ENCODE measurements at places on chromosomes 16 and 17. TPM values are rescaled to one million over a fixed set of nuclear protein-coding genes. Genes with fewer than 3 reads are reported as not detected.

CEP112 gene
- total RNA-seq, result 8.5 TPM

SLC16A11 gene
- total RNA-seq, result 30.7 TPM

TBC1D3H gene
- not detected for total RNA-seq

CTRB1 gene
- not detected for total RNA-seq

KRTAP9-8 gene
- total RNA-seq, result not detected

TMEM204 gene
- total RNA-seq, result 0.58 TPM

NATD1 gene
- 6.7 TPM for total RNA-seq

SPIRE2 gene
- 2.7 TPM for total RNA-seq

PDE6G gene
- total RNA-seq, result 0.69 TPM
